ENCODE measurements at places on chromosomes 11 and 22. TPM values are rescaled to one million over a fixed set of nuclear protein-coding genes. Genes with fewer than 3 reads are reported as not detected.

ADAMTS15 gene
- total RNA-seq, result 23.4 TPM

OR52N4 gene
- total RNA-seq, result not detected

UNC93B1 gene
- 20.5 TPM for total RNA-seq

KCNK4 gene
- total RNA-seq, result not detected

OR56B1 gene
- total RNA-seq, result not detected

TCIRG1 gene
- total RNA-seq, result 42.1 TPM

COPB1 gene
- total RNA-seq, result 237 TPM

OR5B17 gene
- total RNA-seq, result not detected

BRMS1 gene
- total RNA-seq, result 50.6 TPM

OR5F1 gene
- total RNA-seq, result not detected

RAB6A gene
- 103 TPM for total RNA-seq

SYTL2 gene
- 39.8 TPM for total RNA-seq

OR51G1 gene
- total RNA-seq, result not detected

LSP1 gene
- 6.7 TPM for total RNA-seq

COMT gene
- total RNA-seq, result 192 TPM

TMEM191C gene
- total RNA-seq, result 2.6 TPM

ANGPTL5 gene
- 0.77 TPM for total RNA-seq

C11orf97 gene
- not detected for total RNA-seq

TYR gene
- not detected for total RNA-seq

UPK3A gene
- not detected for total RNA-seq

TCF20 gene
- 21.3 TPM for total RNA-seq

DEFB131B gene
- total RNA-seq, result not detected

LRRC74B gene
- total RNA-seq, result not detected

MS4A4A gene
- not detected for total RNA-seq

SYT13 gene
- not detected for total RNA-seq

SNX32 gene
- 2.3 TPM for total RNA-seq

CACNA1I gene
- total RNA-seq, result not detected

CYTH4 gene
- 0.26 TPM for total RNA-seq

ARRB1 gene
- total RNA-seq, result 6.2 TPM

SCUBE2 gene
- total RNA-seq, result 1.8 TPM

ARHGEF17 gene
- 28.2 TPM for total RNA-seq

APOL4 gene
- 2.0 TPM for total RNA-seq

ABTB2 gene
- 5.8 TPM for total RNA-seq

Measured in fibroblast of lung (primary cell).